Thoracic aorta endothelial cell (primary cell): ENCODE measurements at places on chromosomes 13 and 19. TPM values are rescaled to one million over a fixed set of nuclear protein-coding genes. Genes with fewer than 3 reads are reported as not detected.

Gene OVOL3
- total RNA-seq: not detected in 2 replicates

Gene ZNF675
- 11.2 and 14.8 TPM in 2 replicates for total RNA-seq

Gene HNRNPL
- 338 and 397 TPM in 2 replicates for total RNA-seq

Gene CDX2
- not detected in 2 replicates for total RNA-seq

Gene EXOC3L2
- total RNA-seq: 1.2 and 1.7 TPM in 2 replicates

Gene TMIGD2
- total RNA-seq: not detected in 2 replicates

Gene KLK11
- total RNA-seq: not detected in 2 replicates

Gene EMC10
- total RNA-seq: 36.2 and 38.3 TPM in 2 replicates

Gene RPS5
- 1,068 and 1,110 TPM in 2 replicates for total RNA-seq

Gene CGB7
- total RNA-seq: 0.13 and 0.29 TPM in 2 replicates

Gene MZT1
- 30.7 and 46.3 TPM in 2 replicates for total RNA-seq

Gene ELAVL3
- total RNA-seq: not detected in 2 replicates

Gene F2RL3
- total RNA-seq: 2.4 and 2.7 TPM in 2 replicates

Gene ANGPTL8
- total RNA-seq: not detected in 2 replicates

Gene SYDE1
- total RNA-seq: 14.0 and 19.2 TPM in 2 replicates

Gene CYP4F11
- total RNA-seq: not detected in 2 replicates

Gene ZNF66
- total RNA-seq: 6.0 and 6.4 TPM in 2 replicates

Gene FGF21
- total RNA-seq: not detected in 2 replicates

Gene RPL21
- total RNA-seq: 850 and 902 TPM in 2 replicates

Gene SPRED3
- total RNA-seq: 7.8 and 11.0 TPM in 2 replicates

Gene OR7C1
- total RNA-seq: not detected in 2 replicates

Gene NLRP11
- total RNA-seq: not detected in 2 replicates

Gene WDR87
- not detected in 2 replicates for total RNA-seq

Gene ZNF665
- total RNA-seq: 1.1 and 1.9 TPM in 2 replicates

Gene KLK4
- total RNA-seq: not detected in 2 replicates

Gene ZNF846
- 5.5 and 9.2 TPM in 2 replicates for total RNA-seq

Gene OR4F17
- not detected in 2 replicates for total RNA-seq

Gene HCN2
- total RNA-seq: 0.36 and 0.40 TPM in 2 replicates

Gene ZFP14
- 2.8 and 3.1 TPM in 2 replicates for total RNA-seq

Gene ZNF554
- 2.0 and 3.5 TPM in 2 replicates for total RNA-seq

Gene THSD1
- 41.3 and 41.4 TPM in 2 replicates for total RNA-seq

Gene TLE2
- 12.3 and 13.7 TPM in 2 replicates for total RNA-seq

Gene NTF4
- total RNA-seq: not detected in 2 replicates

Gene CPT1C
- 7.5 and 13.3 TPM in 2 replicates for total RNA-seq

Gene FLT3LG
- total RNA-seq: 2.4 and 3.1 TPM in 2 replicates

Gene TINCR
- total RNA-seq: not detected in 2 replicates

Gene LRG1
- 0.27 and 0.29 TPM in 2 replicates for total RNA-seq

Gene SOX1
- total RNA-seq: not detected in 2 replicates

Gene RFPL4A
- total RNA-seq: not detected in 2 replicates

Gene ZNF256
- total RNA-seq: 4.7 and 5.5 TPM in 2 replicates

Gene ZNF530
- total RNA-seq: 3.3 and 4.8 TPM in 2 replicates

Gene PLVAP
- 2.5 and 3.6 TPM in 2 replicates for total RNA-seq

Gene CRB3
- not detected in 2 replicates for total RNA-seq

Gene CLDN10
- total RNA-seq: 0.27 and 0.29 TPM in 2 replicates

Gene MLNR
- total RNA-seq: not detected in 2 replicates

Gene ZNF841
- 20.4 and 27.9 TPM in 2 replicates for total RNA-seq

Gene MFSD12
- 60.5 and 71.3 TPM in 2 replicates for total RNA-seq

Gene ZNF439
- total RNA-seq: 0.29 and 0.66 TPM in 2 replicates

Gene KIR3DL2
- total RNA-seq: not detected in 2 replicates

Gene RUVBL2
- 152 and 220 TPM in 2 replicates for total RNA-seq

Gene GGACT
- 7.5 and 8.1 TPM in 2 replicates for total RNA-seq

Gene GPC5
- total RNA-seq: not detected in 2 replicates

Gene PVR
- total RNA-seq: 149 and 155 TPM in 2 replicates

Gene MYCBP2
- 140 and 145 TPM in 2 replicates for total RNA-seq

Gene CEACAM20
- not detected in 2 replicates for total RNA-seq

Gene CDC42EP5
- total RNA-seq: 27.1 and 27.4 TPM in 2 replicates

Gene SMAD9
- 8.1 and 8.3 TPM in 2 replicates for total RNA-seq

Gene RFPL4AL1
- 0.13 TPM in 1 of 2 replicates, not detected in the other for total RNA-seq

Gene ZNF69
- 1.4 and 6.8 TPM in 2 replicates for total RNA-seq
